Smooth muscle cell of the pulmonary artery (primary cell): ENCODE measurements at places on chromosomes 11 and 22. TPM values are rescaled to one million over a fixed set of nuclear protein-coding genes. Genes with fewer than 3 reads are reported as not detected.

The TCN2 gene
- total RNA-seq: 5.5 and 7.4 TPM in 2 replicates

The CSKMT gene
- total RNA-seq: 4.2 and 4.5 TPM in 2 replicates

The APOL4 gene
- total RNA-seq: 0.07 and 0.39 TPM in 2 replicates

The SHANK3 gene
- 0.33 and 0.59 TPM in 2 replicates for total RNA-seq

The SLC7A4 gene
- total RNA-seq: 0.30 and 1.1 TPM in 2 replicates

The AP2A2 gene
- total RNA-seq: 40.6 and 51.8 TPM in 2 replicates

The F2 gene
- not detected in 2 replicates for total RNA-seq

The ARHGAP20 gene
- 3.0 and 6.1 TPM in 2 replicates for total RNA-seq

The OR8G1 gene
- total RNA-seq: not detected in 2 replicates

The B4GAT1 gene
- 65.9 and 89.3 TPM in 2 replicates for total RNA-seq

The SERPING1 gene
- 11.6 and 43.9 TPM in 2 replicates for total RNA-seq

The VEGFB gene
- 54.3 and 83.2 TPM in 2 replicates for total RNA-seq

The ELFN2 gene
- under 0.01 and 0.10 TPM in 2 replicates for total RNA-seq

The DNHD1 gene
- total RNA-seq: 9.0 and 10.7 TPM in 2 replicates

The OR1S2 gene
- total RNA-seq: not detected in 2 replicates

The MPZL3 gene
- total RNA-seq: 0.59 and 1.7 TPM in 2 replicates

The UPK3A gene
- not detected in 2 replicates for total RNA-seq

The MUC2 gene
- not detected in 2 replicates for total RNA-seq

The TMEM45B gene
- total RNA-seq: not detected in 2 replicates

The KRTAP5-1 gene
- not detected in 2 replicates for total RNA-seq

The MRGPRE gene
- total RNA-seq: 0.20 TPM in 1 of 2 replicates, not detected in the other

The OR52E8 gene
- 0.13 TPM in 1 of 2 replicates, not detected in the other for total RNA-seq

The SLC6A5 gene
- total RNA-seq: not detected in 2 replicates

The SERGEF gene
- total RNA-seq: 22.0 and 22.1 TPM in 2 replicates

The SCGB1D4 gene
- not detected in 2 replicates for total RNA-seq

The HBE1 gene
- not detected in 2 replicates for total RNA-seq

The CNGA4 gene
- total RNA-seq: 0.07 and 0.17 TPM in 2 replicates

The OR51I1 gene
- not detected in 2 replicates for total RNA-seq

The PHLDA2 gene
- 5.8 and 9.1 TPM in 2 replicates for total RNA-seq

The MRGPRF gene
- 20.2 and 65.7 TPM in 2 replicates for total RNA-seq

The GSTT2B gene
- total RNA-seq: 1.3 and 2.0 TPM in 2 replicates

The PRR33 gene
- not detected in 2 replicates for total RNA-seq

The PLA2G3 gene
- total RNA-seq: not detected in 2 replicates

The FLRT1 gene
- 0.03 and 0.07 TPM in 2 replicates for total RNA-seq

The GLB1L2 gene
- 0.03 and 0.39 TPM in 2 replicates for total RNA-seq

The NCR3LG1 gene
- 3.5 and 8.4 TPM in 2 replicates for total RNA-seq

The CD3D gene
- total RNA-seq: not detected in 2 replicates

The OR51I2 gene
- not detected in 2 replicates for total RNA-seq

The GSTT4 gene
- 0.07 TPM in 1 of 2 replicates, not detected in the other for total RNA-seq

The GRAMD1B gene
- 4.8 and 8.9 TPM in 2 replicates for total RNA-seq

The PANX2 gene
- 2.0 and 2.1 TPM in 2 replicates for total RNA-seq

The DDX25 gene
- not detected in 2 replicates for total RNA-seq

The MIOX gene
- total RNA-seq: 0.10 TPM in 1 of 2 replicates, not detected in the other

The DRD4 gene
- total RNA-seq: 0.07 and 0.23 TPM in 2 replicates

The APLNR gene
- total RNA-seq: 0.03 and 0.39 TPM in 2 replicates
